Skeletal muscle cell (primary cell): ENCODE measurements at places on chromosomes 12 and 14.

DNA sequence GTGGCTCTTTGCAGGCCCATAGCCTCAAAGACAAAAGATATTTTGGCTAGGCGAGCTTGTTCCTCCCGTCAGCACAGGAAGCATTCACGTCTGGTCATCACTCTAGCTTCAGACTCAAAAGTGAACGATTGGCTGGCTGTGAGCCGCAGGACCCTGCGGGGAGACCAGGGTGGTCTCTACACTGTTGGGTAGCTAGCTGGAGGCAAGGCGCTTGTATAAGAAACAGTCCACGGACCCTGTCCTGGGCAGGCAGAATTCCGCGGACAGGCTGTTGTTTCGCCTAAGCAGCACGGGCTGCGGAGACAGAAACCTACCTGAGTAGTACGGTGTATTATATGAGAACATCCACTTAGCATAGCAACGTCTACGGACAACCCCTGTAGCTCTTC lies 29.6 kb downstream of the WBP11 start:
- no peak for DNase-seq

DNA sequence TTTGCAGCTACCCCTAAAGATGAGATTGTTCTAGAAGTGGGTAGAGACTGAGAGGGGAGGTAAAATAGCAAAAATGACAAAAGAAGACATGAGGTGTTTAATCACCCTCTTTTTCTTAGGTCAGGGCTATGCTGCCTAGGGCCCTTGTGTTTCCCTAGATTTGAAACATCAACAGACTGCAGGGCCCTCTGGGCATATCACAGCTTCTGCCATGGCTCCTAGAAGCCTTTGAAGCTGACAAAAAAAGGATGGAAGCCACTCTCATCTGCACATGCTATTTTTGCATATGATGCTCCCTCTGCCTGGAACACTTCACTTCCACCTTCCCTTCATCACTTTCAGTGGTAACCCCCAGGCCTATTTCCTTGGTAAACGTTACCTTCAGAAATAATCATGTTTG lies 68.1 kb downstream of the BTG1 start:
- no peak for DNase-seq

DNA sequence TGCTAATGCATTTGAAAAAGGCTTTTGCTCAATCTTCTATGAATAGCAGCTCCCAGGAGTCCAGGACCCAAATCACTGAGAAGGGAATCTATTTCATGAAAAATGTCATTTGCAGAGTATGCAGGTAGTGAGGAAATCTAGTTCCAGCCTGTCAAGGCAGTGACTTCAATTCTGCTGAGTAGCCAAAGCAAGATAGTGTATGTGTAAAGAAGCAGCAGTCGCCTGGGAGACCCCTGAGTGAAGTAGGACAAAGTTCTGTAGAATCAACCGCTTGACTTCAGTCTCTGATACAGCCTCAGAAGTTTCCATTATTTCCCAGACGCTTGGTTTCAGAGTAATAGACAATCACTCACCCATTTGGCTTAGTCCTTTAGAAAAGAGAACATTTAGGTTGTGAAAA lies 435.6 kb upstream of the LRFN5 start:
- DNase-seq = no peak

DNA sequence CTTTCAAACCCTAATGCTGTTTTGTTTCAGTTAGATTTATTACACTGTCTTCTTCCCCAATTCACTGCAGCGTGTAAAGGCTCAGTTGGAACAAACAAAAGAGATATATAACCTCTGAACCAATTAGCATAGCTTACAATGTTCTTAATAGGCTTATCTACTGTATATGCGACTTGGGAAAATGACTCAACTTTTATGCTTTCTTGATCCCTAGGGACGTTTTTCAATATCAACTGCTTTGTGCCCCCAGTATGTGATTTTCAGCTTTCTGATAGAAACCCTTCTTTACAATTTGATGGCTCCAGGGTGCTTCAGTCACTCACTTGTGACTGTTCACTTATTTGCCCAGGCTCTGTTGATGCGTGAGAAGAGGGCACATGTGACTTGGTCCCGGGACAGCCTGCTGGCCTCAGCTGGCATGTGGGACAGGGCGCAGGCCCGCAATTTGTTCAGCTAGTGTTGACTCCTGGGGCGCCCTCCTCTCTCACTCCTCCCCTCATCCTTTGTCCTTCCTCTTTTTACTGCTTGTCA lies 107.1 kb downstream of the TMTC2 start:
- no peak for DNase-seq

- no peak for DNase-seq
These were observed 22.2 kb upstream of the BEGAIN start for GRCh38 chr14:100609331-100609870.

DNA sequence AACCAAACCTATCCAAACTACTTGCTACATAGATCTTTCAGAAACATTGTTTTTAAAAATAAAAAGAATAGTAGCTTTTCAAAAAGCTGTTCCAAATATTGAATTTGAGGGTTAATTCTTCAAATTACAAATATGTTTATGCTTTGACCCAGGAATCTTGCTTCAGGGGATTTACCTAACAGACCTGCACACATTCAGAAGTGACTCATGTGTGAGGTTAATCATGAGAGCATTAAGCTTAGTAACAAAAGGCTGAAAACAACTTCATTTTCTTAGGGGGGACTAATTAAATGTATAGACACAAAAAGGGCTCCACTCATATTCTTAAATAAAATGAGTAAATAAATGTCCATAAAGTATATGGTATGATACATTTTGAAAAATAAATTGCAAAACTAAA lies 672.4 kb upstream of the FLRT2 start:
- no peak for DNase-seq

GRCh38 chr12:117093918-117094630 lies 5.1 kb downstream of the TESC start:
- DNase-seq = no peak

GRCh38 chr14:86373886-86374285 lies 843.9 kb downstream of the FLRT2 start:
- DNase-seq = no peak

GRCh38 chr12:121495746-121496145 lies 85.1 kb downstream of the KDM2B start:
- DNase-seq = no peak

DNA sequence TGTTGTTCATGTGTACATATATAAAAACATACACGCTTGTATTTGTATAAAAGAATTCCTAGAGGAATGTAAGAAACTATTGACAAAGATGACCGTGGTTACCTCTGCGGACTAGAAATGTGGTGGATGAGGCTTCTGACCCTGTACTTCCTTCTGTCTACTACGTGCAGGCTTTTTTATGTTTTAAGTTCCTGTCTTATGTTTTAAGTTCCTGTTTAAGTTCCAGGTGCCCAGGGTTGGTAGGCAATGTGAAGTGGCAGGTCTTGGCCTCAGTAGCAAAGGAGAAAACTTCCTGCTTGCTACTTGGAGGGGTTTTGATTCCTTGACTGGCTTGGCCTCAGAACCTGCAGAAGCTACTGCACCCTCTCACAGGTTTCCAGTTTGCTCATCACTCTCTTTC lies 11.6 kb downstream of the POMT2 start:
- no peak for DNase-seq

DNA sequence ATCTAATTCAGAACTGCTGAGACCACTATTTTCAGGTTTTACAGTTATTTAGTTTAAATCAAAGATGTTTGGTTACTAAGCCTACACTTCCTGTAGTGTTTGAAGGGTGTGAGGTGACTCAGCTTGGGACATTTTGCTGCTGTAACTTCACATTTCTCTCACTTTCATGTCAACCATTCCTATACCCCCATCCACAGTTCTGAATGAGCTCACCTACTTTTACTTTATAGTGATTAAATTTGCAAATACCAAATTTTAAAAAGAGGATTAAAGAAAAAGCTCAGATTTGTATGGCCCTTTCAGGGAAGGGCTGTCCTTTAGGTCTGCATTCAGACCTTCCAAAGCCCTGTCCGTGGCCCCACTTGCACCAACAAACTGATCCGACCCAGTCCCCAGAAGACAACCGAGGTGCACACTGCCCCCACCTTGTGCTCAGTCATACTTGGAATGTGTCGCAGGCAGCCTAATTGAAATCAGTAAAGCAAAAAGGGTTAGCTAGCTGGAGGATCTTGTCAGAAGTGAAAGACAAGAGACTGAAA lies 174.4 kb downstream of the MON2 start:
- no peak for DNase-seq

DNA sequence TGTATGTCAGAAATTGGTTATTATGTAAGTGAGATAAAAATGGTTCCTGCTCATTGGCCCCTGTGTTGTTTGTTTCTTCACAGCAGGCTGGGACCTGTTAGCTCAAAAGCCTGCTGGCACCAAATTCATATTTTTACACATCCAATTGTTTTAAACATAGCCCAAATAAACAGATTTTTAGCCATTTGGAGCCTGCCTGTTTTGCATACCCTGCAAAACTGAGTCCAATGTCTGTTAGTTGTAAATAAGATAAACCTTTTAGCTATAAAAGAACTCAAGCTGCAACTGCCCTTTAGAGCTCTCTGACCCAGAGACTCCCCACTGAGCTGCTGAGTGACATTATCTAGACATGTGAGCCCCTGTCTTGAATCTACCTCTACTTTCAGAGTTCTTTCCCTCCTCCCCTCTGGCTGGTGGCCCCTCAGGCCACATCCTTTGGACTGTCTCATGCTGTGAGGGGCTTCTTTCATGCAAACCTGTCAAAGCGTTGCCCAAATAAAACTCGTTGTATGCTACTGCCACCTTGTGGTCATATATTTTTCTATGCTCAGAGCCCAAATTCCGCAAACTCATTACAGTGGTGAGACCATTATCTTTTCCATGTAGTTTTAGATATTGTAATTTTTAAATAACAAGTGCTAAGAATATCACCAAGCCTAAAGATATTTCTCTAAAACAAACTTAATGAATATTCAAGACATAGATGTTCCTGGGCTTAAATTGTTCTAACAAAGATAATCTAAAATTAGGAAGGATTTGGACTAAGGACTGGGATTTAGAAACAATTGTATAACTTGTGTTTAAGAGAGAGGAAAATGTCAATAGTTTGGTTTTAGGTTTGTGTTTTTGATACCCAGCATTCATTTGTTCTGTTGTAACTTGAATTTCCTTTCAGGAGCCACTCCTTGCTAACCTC lies 337.9 kb downstream of the AACS start:
- DNase-seq = no peak

GRCh38 chr14:82886670-82887069 lies 1353.0 kb upstream of the SEL1L start:
- DNase-seq = no peak

DNA sequence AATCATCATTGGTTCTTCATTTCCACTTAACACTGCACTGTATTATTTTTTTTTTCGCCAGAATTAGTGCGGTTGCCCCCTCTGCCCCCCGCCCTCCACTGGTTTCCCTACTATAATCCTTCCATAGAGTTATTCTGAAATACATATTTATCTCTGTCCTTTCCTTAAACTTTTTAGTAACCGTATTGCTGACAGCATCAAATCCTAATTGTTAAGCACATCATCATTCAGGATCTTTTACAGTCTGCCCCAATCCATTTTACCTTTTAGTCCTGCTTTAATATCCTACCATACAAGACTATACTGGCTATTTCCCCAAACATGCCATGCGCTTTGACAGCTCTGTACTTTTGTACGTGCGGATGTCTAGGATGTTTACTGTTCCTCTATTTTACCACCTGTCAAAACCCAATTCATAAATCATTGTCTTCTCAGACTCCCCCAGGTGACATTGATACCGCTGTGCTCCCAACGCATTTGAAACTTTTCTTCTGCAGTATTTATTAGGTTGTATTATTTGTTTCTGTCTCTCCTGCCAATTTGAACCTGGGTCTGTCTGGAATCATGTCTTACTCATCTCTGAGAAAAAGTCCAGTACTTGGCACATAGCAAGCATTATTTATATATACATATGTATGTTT lies 1.0 kb downstream of the FGFR1OP2 start:
- no peak for DNase-seq

- DNase-seq = peak; percentile 49
These were observed 1987.2 kb upstream of the SEL1L start for GRCh38 chr14:83520837-83521236.
